Suprapubic skin (tissue), 4 donors: ENCODE measurements at places on chromosomes 4 and X.

DNA sequence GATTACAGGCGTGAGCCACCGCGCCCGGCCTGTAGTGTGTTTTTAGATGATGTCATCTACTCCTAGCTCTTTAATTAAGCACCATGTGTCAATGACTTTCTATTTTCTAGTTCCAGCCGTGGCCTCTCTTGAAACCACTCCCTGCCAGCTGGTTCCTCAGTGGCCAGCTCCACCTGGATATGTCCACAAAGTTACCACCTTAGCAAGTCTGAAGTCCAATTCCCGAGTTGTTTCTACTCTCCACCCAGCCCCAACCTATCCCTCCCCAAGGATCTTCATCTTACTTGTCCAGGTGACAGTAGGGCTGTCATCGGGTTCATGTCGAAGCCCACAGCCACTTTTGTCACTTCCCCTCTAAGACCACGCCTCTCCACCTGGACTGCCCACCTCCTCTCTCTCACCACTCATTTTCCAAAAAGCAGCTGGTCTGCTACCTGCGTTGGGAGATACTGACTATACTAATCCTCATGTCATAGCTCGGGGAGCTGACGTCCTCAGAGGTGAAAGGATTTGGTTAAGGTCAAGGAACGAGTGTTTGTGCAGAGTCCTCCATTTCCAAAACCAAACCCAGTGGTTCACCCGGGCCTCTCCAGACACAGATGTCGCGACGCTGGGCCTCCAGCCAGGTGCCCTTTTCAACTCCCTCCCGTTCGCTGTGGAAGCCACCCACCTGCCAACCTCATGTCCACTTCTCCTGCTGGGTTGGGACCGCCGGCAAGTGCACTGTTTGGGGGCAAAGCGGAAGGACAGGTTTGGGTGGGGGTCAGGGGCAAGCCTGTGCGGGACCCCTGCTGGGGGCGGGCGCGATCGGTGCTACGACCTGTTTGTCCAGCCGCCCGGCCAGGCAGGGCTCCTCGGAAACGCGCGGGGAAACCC, 704 bp downstream of the FAM3A start:
- DNase-seq = no peak

DNA sequence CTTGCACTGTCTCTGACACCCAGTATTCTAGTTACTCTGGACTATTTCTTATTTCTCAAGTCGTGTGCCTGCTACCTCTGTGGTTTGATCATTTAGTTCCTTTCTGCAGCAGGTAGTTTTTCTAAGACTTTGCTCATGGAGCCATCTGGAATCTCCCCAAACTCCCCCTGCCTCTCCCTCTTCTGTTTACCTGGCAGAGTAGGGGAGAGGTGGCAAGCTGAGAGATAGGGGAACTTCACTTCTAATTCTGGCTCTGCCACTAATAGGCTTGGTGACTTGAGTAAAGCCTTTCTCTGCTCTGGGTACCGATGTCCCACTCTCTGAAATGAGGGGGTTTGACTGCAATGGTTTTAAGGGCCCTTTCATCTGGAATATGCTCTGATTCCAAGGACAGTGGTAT, 141.3 kb downstream of the CPEB2 start:
- DNase-seq = no peak

DNA sequence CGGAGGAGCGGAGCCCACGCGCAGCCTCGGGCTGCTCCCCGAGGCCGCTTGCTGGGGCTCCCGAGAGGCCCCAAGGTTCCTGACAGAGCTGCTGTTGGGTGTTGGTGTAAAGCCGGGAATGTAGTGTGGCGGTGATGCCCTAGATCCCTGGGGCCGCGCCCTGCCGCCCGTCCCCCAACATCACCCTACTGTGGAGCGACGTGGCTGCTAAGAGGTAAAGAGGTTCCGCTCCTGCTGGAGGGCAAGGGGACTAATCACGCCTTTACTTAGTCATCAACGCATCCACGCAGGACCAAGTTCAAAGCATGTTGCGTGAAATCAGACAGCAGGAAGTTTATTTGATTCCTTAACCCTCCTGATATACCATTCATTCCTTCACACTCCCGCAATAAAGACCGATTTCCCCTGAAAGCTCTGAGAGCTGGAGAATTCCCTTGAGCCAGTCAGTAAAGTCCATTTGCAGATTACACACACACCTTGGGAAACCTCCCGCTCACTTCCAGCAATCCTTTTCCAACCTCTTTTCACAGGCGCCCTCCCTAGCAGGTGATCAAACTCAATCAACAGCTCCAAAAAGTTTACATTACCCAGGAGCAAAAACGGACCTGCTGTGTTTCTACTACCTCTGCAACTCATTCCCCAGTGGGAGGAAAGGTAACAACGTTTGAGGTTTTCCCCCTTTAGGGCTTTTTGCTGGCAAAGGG, 579 bp upstream of the GABRA2 start:
- no peak for DNase-seq

DNA sequence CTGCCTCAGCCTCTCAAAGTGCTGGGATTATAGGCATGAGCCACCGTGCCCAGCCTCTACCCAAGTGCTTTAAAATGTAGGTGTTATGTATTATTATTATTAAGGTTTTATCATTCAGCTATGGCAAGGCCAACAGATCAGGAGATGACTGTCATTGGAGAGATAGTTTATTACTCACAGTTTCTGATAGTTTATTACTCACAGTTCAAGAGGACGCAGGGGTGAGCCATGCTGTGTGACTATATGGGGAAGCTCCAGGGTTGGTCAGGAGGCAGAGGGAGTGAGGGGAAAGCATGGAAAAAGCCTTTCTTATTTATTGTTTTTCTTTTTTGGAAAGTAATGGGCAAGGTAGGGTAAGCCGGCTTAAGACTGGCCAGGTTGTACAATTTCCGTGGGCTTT, 25.4 kb upstream of the ARSD start:
- DNase-seq = no peak

DNA sequence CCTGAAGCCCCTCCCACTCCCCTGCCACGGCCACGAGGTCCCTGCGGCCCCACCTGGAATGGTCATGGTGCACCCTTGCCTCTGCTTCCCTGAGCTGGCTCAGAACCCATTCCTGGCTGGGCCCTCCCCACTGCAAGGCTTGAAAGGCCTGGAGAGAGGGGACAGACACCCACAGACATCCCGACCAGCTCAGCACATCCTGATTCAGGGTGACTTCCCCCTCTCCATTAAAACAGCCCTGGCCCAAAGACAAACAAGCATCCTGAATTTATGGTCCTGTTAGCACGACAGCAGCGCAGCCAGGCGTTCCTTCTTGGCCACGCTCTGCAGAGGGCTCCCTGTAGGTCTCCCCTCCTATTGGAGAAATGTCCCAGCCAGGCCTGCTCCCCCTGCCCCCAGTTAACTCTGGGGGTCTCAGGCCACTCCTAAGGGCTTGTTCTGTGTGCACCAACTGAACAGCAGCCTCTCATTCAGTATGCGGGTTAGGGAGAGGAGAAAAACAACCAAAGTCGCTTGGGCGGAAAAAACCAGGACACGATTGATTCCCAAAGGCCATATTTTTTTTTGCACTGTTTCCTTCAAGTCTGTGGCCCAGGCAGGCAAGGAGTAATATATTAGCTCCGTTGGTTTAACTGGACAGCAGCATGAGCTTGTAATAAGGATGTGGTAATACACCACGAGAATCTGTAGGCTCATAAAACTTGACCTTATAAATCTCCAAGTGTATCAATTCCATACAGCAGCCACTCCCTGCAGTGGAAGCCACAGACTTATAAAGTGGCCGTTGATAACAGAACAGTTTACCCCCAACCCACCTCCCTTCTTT, 106.7 kb upstream of the MSX1 start:
- no peak for DNase-seq
